Upper lobe of left lung (tissue), 6 donors: ENCODE measurements at places on chromosomes 3 and 15. TPM values are rescaled to one million over a fixed set of nuclear protein-coding genes. Genes with fewer than 3 reads are reported as not detected.
A peak's percentile ranks its signal among the peaks of the same experiment; 100 is the strongest.

DNA sequence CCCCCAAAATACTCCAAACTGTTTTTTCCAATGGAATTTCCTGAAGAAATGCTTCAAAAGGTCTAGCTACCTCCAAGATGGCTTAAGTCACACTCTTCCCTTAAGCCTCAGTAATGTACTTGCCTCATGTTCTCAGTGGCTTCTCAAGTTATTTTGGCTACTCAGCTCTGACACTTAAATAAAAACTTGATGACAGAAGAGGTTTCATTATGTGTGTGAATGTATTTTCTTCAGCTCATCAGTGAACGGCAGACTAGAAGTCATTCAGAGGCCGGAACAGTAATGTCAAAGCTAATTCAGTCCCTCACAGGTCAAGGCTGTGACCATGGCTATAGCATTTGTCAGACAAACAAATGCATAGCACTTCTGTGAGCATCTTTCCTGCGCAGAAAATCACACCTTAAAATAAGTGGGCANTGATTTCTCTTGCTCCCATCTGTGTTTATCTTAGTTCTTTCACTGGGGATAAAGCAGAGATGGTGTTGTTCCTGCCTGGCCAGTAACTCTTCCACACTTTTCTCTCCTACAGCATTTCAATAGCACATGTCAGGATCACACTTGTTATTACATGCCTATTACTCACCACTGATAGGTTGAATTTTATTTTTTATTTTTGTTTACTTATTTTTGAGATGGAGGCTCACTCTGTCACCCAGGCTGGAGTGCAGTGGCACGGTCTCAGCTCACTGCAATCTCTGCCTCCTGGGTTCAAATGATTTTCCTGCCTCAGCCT, 68.5 kb upstream of the PLCL2 start:
- no peaks in the 10 kb centered on the region for H3K36me3 ChIP-seq
- no peak overlapping the region for H3K4me3 ChIP-seq
- no peak for DNase-seq

- no peak overlapping the region for H3K4me3 ChIP-seq
- no peaks in the 10 kb centered on the region for H3K36me3 ChIP-seq
- H3K27me3 ChIP-seq, result no peaks in the 10 kb centered on the region
- DNase-seq, result no peak
- no peaks in the 10 kb centered on the region for H3K4me1 ChIP-seq
Observed at GRCh38 chr3:86934851-86935250, 56.1 kb downstream of the VGLL3 start.

The TRIM42 gene
- not detected for total RNA-seq

The IMPG2 gene
- 0.24 TPM for total RNA-seq

- H3K27ac ChIP-seq, result no peak overlapping the region
- no peaks in the 10 kb centered on the region for H3K27me3 ChIP-seq
- H3K4me1 ChIP-seq, result no peaks in the 10 kb centered on the region
- H3K36me3 ChIP-seq, result no peaks in the 10 kb centered on the region
- DNase-seq, result no peak
- no peak overlapping the region for H3K4me3 ChIP-seq
Observed at GRCh38 chr3:95813244-95813643, 1001.1 kb upstream of the EPHA6 start.

GRCh38 chr15:70492240-70493177, 270.8 kb downstream of the UACA start:
- H3K27ac ChIP-seq, result peak overlapping the region; percentile 68
- no peak overlapping the region for H3K4me3 ChIP-seq
- H3K27me3 ChIP-seq, result no peaks in the 10 kb centered on the region
- peak; percentile 83 for DNase-seq
- no peaks in the 10 kb centered on the region for H3K36me3 ChIP-seq

DNA sequence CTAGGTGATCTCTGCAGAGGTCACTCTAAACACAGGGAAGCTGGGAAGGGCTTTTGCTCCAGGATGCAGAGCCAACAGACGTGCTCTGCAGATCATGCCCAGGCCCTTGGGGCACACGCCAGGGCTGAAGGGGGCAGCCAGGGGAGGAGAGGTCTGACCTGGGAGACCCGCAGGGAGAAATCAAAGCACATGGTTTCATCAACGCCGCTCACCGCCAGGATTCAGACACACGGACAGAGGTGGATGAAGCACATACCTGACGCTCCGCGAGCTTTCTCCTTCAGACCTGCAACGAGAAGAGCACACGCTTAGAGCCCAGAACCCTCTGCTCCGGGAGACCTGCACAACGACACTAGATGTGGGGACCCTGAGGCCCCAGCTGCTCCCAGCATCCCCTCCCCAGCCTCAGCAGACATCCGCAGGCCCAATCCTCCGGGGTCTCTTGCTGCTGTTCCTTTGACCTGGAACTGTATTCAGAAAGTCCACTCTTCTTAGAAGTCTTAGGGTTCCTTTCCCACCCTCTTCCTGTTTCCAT, 90.7 kb upstream of the IQSEC1 start:
- H3K4me1 ChIP-seq, result no peaks in the 10 kb centered on the region
- no peak overlapping the region for H3K27ac ChIP-seq
- H3K36me3 ChIP-seq, result no peaks in the 10 kb centered on the region
- H3K27me3 ChIP-seq, result no peaks in the 10 kb centered on the region
- DNase-seq, result no peak

DNA sequence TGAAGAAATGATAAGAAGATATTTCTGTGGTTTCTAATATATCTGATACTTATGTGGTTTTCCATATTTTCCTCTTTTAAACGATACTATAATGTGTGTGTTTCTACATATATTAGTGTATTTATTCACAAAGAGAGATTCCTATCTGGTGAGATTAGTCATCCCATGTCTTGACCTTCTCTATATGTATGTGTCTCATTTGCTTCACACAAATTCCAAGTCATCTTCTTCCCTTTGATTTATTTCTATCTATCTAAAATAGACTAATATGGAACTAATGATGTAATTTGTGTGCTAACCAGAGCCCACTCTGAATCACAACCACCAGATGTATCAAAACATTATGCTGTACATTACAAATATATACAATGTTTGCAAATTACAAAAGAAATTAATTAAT, 154.7 kb upstream of the KCNMB2 start:
- DNase-seq, result no peak
- no peak overlapping the region for H3K27ac ChIP-seq
- H3K4me3 ChIP-seq, result no peak overlapping the region
- H3K36me3 ChIP-seq, result no peaks in the 10 kb centered on the region
- no peaks in the 10 kb centered on the region for H3K27me3 ChIP-seq

DNA sequence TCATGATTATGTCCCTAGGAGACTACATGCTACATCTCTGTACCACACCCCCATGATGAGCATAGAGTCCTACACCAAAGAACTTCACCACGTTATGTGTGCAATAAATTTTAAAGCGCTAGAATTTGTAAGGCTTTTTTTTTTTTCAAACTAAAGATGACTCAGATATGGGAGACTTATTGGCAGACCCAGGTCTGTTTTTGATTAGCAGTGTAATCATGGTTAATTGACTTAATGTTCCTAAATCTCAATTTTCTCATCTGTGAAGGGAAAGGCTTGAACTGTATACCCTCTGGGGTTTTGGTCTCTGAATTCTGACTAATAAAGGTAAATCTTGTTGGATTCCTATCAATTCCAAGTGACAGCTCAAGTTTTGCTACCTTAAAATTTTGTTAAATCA, 26.4 kb downstream of the ABI3BP start:
- no peak for DNase-seq
- H3K36me3 ChIP-seq, result no peaks in the 10 kb centered on the region

The SLC51B gene
- 0.69 TPM for total RNA-seq

The CAMP gene
- total RNA-seq, result 1.6 TPM

DNA sequence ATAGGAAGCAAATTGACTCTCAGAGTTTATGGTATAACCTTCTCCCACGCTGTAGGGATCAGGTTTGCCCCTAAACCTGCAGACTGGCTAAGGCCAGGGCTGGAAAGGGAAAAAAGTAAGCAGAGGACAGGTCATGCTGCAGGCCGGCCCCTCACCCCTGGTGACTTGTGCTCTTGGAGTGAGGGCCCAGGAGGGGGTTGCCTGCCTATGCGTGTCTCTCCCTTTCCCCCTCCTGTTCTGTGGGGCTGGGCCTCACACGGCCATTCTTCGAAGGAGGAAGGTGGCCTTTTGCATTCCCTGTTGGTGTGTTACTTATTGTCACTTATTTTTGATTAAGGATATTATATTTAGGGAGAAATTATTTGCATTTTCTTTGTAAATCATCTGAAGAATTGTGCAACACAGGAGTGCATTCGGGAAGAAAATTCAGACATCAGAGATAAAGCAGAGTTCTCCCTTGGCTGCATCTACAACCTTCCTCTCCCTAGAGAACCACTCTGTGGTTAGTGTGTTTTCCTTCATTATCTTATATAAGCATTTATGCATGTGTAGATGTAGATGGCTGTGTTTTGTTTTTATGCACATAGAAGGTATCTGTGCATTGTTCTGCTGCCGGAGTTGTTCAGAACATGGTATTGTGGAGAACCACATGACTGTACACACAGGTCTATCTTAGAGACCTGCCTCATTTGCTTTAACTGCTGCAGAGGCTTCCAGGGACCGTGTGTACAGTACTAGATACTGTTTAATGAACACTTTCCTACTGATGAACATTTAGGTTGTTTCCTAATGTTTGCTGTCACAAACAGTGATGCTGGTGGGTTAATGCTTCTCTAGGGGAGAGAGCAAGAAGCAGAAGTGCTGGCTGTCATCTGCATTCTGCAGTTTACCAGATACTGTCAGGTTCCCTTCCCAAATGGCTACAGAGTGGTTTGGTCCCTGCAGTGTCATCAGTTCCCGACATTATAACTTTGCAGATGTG, 133.5 kb downstream of the APBA2 start:
- H3K4me3 ChIP-seq, result no peak overlapping the region
- no peaks in the 10 kb centered on the region for H3K36me3 ChIP-seq
- DNase-seq, result no peak
- H3K27me3 ChIP-seq, result no peaks in the 10 kb centered on the region

GRCh38 chr3:129867506-129868124, 25.9 kb downstream of the TMCC1 start:
- peaks cover 3% of the 10 kb centered on the region for H3K4me1 ChIP-seq
- no peaks in the 10 kb centered on the region for H3K27me3 ChIP-seq
- no peak for DNase-seq

The WDR93 gene
- total RNA-seq, result 0.31 TPM

DNA sequence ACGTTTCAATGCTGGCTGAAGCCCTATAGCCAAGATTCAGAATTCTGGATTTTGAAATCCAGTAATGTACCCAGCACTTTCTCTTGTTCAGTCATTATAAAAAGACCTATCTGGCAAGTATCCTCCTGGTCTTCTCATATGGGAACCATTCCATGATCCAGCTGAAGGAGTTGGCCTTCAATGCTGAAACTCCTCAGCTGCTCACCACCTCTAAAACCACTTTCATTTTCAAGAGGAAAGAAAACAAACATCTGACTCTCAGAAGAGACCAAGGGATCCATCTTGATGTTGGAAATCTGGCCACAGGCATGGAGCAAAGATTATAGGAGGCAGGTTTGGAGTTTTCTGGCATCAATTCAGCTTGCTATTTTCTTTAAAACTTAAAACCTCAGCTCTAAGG, 235.4 kb downstream of the FMN1 start:
- peaks cover 7% of the 10 kb centered on the region for H3K4me1 ChIP-seq
- DNase-seq, result no peak
- H3K27me3 ChIP-seq, result no peaks in the 10 kb centered on the region
- H3K27ac ChIP-seq, result peak overlapping the region; percentile 14

The GOLGA8Q gene
- total RNA-seq, result 0.44 TPM

DNA sequence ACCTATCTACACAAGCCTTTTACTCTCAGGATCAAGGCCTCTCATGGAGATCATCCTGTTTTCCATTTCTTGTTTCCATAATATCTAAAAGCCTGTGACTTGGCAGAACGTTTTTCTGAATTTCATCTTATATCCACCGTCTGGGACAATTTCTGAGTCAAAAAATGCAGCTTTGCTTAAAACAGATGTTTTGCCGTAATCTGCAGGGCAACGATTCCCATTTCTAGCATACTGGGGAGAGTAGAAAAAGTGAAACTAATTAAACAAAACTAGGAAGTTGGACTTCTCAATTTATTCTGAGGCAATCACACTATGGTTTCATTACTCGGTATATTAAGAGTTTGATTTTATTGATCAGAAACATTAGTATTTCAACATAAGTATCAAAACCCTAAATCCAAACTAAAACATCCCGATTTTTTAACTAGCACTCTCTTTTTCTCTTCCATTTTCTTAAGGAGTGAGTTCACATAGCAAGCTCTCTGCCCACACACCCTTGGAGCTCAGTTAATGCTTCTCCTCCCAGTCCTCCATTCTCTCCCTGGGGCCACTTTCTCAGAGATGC, 33.6 kb downstream of the SPATA12 start:
- no peaks in the 10 kb centered on the region for H3K27me3 ChIP-seq
- DNase-seq, result no peak
- no peaks in the 10 kb centered on the region for H3K36me3 ChIP-seq
- no peak overlapping the region for H3K4me3 ChIP-seq
